Ovary (tissue), 10 donors: ENCODE measurements at places on chromosomes 12 and 14. TPM values are rescaled to one million over a fixed set of nuclear protein-coding genes. Genes with fewer than 3 reads are reported as not detected.

DNA sequence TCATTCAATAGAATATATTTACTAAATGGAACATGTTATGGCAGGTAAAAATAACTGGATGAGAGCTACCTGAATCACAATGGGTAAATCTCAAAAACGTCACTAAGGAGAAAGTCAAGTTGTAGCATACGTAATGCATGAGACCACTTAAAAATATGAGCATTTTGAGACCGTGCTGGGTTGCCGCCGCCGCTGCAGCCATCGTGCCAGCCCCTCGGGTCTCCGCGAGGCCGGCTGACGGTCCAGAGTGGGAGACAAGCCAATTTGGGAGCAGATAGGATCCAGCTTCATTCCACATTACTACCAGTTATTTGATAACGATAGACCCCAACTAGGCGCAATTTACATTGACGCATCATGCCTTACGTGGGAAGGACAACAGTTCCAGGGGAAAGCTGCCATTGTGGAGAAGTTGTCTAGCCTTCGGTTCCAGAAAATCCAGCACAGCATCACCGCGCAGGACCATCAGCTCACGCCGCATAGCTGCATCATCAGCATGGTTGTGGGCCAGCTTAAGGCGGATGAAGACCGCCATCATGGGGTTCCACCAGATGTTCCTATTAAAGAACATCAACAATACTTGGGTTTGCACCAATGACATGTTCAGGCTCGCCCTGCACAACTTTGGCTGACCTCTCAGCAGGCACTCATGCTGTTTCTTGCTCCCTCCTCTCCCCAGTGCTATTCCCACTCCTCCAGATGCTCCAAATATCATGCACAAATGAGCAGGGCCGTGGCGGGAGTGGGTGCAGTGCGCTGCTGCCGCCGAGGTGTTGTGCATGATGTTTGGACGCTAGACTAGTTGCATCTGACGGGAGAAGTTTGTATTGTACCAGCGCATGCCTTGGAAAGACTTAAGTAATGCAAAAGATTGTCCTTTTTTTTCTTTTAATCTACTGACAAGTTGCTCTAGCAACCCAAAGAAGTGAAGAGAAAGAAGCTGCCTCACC, 6.3 kb upstream of the BRMS1L start:
- no peaks in the 10 kb centered on the region for H3K27me3 ChIP-seq
- no peak overlapping the region for H3K4me3 ChIP-seq
- no peaks in the 10 kb centered on the region for H3K4me1 ChIP-seq
- DNase-seq, result no peak
- no peak overlapping the region for H3K27ac ChIP-seq

- no peaks in the 10 kb centered on the region for H3K4me1 ChIP-seq
- no peaks in the 10 kb centered on the region for H3K36me3 ChIP-seq
- H3K27ac ChIP-seq, result no peak overlapping the region
- H3K4me3 ChIP-seq, result no peak overlapping the region
- H3K27me3 ChIP-seq, result peaks cover 4% of the 10 kb centered on the region
Observed at GRCh38 chr12:7351177-7351576, 47.3 kb downstream of the ACSM4 start.

GRCh38 chr12:108327621-108328344, 11.3 kb downstream of the CMKLR1 start:
- H3K36me3 ChIP-seq, result no peaks in the 10 kb centered on the region
- H3K4me1 ChIP-seq, result no peaks in the 10 kb centered on the region
- no peak for DNase-seq
- H3K27ac ChIP-seq, result no peak overlapping the region

Gene CCDC184
- 6.9 TPM for polyA plus RNA-seq

Gene GPR65
- 0.19 TPM for polyA plus RNA-seq

- peak; percentile 70 for DNase-seq
- H3K36me3 ChIP-seq, result no peaks in the 10 kb centered on the region
- H3K27ac ChIP-seq, result peak overlapping the region; percentile 100
- no peaks in the 10 kb centered on the region for H3K27me3 ChIP-seq
- H3K4me3 ChIP-seq, result no peak overlapping the region
- H3K4me1 ChIP-seq, result peaks cover 29% of the 10 kb centered on the region
Observed at GRCh38 chr12:57899010-57899662, 42.2 kb upstream of the ATP23 start.

Gene NPAS3
- polyA plus RNA-seq, result 1.9 TPM

DNA sequence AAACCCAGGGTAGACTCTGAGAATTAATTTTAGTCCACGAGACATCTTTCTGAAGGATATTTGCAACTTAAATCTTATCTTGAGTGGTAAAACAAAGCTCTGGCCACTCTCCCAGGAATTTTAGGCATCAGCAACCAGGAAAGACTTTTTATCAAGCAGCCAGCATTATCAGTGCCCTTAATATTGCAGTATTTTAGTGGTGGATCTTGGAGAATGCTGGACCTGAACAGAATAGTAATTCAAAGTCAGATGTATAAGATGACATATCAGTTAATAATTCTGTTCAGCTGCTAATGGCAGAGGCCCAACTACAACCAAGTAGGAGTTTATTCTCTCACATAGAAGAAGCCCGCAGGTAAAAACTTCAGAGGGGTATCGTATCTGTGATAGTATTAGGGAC, 59.0 kb upstream of the CRY1 start:
- H3K36me3 ChIP-seq, result no peaks in the 10 kb centered on the region
- DNase-seq, result no peak
- no peak overlapping the region for H3K27ac ChIP-seq
- no peaks in the 10 kb centered on the region for H3K27me3 ChIP-seq

Gene C1S
- 952 TPM for polyA plus RNA-seq

DNA sequence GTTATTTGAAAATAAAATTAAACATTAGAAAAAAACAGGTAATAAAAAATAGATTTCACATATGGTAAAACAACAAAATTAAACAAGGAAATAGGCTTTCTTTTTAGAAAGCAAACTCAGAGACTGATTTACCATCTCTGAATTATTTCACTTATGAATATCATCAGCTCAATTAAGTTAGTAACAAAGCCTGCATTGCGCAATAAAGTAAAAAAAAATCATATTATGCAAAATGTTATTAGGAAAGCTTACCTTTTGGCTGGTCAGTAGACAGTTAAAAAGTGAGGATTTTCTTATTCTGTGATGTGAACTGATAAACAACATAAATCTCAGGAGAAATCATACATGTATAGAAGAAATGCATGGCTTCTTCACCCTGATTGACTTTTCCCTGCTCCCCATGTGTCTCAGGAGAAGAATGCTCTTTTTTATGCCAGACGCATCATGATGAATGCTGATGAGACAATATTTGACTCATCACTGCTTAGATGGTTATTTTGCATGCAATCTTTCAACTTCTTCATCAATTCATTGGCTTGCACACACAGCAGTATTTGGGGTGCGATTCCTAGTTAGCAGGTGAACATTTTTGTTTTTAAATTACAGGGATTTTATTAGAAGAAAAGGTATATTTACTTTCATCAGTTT, 124.5 kb upstream of the USP15 start:
- H3K4me1 ChIP-seq, result no peaks in the 10 kb centered on the region
- no peaks in the 10 kb centered on the region for H3K27me3 ChIP-seq
- no peak overlapping the region for H3K4me3 ChIP-seq
- no peak for DNase-seq
- no peak overlapping the region for H3K27ac ChIP-seq

GRCh38 chr12:92122941-92123779, 22.5 kb downstream of the BTG1 start:
- H3K4me3 ChIP-seq, result no peak overlapping the region
- H3K27me3 ChIP-seq, result no peaks in the 10 kb centered on the region
- H3K27ac ChIP-seq, result no peak overlapping the region

DNA sequence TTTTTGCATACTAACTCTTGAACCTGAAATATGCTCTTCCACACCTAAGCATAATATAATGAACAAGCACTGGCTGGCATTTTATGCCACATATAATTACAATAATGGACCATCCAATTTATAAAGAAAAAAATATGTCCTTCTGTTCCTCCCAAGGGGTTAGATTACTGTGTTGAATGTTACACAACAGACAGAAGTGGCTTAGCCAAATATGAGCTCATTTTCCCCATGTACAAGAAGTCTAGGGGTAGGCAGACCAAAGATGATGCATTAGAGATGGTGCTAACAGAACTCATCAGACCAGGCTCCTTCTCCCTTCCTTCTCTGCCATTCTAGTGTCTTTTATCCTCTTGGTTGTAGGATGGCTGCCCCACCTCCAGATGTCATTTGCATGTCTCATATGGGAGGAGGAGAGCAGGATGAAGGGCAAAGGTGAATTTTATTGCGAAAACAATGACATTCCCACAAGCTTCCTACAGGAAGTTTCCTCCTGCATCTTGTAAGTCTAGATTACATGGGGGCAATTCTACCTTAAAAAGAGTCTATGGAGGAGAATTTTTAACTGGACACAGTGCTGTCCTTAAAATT, 43.9 kb upstream of the SLC2A13 start:
- no peaks in the 10 kb centered on the region for H3K27me3 ChIP-seq
- H3K27ac ChIP-seq, result no peak overlapping the region

DNA sequence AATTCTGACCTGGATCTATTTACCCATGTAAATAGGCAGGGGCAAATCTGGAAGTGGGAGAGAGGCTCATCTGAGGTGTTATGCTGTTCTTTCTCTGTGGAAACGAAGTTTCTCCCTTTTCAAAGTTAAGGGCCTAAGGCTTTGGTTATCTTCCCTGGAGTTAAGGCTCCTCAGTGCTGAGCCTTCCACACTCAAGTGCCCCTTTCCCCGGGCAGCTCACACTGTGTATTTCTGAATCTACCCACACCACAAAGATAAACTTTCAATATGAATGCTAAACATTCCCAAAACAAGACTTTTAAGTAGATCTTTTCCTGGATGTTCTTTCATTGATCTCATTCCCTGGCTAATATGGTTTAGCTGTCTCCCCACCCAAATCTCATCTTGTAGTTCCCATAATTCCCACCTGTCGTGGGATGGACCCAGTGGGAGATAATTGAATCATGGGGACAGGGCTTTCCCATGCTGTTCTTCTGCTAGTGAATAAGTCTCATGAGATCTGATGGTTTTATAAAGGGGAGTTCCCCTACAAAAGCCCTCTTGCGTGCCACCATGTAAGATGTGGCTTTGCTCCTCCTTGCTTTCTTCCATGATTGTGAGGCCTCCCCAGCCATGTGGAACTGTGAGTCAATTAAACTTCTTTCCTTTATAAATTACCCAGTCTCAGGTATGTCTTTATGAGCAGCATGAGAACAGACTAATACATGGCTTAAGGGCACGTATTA, 251.1 kb downstream of the NAV3 start:
- H3K4me3 ChIP-seq, result no peak overlapping the region

- H3K36me3 ChIP-seq, result no peaks in the 10 kb centered on the region
- no peak overlapping the region for H3K4me3 ChIP-seq
Observed at GRCh38 chr14:82112210-82112839, 578.7 kb upstream of the SEL1L start.
